ENCODE measurements at places on chromosomes 1 and 21.
A peak's percentile ranks its signal among the peaks of the same experiment; 100 is the strongest.

- peak; percentile 13 for DNase-seq
Measured at GRCh38 chr1:214427871-214428277, 123.5 kb downstream of the PTPN14 start.

DNA sequence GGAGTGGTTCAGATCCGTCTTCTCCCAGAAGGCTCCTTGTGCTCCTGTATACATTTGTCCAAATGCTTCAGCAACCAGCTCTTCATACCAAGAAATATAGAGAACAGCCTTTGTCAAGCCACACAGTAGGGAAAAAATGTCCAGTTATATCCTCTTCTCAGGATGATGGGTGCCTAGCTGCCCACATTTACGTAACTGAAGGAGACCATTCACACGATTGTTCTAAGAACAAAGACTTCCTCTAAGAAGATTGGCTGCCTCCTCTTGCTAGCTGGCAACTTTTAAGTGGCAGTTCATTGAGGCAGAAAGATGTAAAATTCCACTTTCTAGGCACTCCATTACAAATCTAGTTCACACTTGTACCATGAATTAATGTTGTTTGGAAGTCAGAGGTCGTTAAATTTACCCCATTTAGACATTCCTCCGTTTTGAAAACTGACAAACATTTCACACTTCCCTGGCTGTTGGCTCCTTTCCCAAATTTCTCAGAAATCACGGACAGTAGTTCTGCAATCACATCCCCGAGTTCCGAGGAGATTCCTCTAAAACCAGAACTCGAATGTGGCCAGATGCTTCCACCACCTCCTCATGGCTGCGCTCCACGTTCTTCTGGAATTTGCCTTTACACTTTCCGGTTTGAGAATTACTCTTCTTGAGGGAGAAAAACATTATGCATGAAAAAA is 45.6 kb upstream of the CSF1 start:
- DNase-seq = no peak

DNA sequence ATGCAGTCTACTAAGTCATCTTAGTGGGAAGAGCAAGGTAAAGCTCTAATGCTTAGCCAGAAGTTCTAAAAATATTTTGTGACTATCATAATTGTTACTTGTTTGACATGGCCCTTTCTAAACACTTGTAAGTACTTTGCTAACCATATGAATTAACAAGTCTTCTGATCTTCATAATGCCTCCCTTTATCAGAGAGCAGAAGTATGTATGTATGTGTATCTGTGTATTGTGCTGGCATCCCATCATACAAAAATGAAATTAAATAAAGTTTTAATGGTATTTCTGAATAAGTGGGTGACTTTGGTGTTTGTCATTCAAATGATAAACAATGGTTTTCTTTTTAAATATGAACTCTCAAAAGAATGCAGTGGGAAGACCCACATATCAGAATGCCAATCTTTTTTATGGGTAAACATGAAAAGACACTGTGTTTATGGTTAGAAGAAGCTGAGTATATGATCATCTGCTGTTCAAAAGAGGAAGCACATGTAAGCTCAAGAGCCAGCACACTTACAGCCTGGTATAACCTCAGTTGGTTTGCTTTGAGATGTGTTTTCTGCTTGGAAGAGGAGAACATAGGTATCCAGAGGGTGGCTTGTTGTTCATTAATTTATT is 159.6 kb downstream of the CLEC20A start:
- no peak for DNase-seq

GRCh38 chr1:53738205-53739108 is 507 bp downstream of the GLIS1 start:
- no peak for DNase-seq

- DNase-seq = no peak
Measured at GRCh38 chr1:233024199-233024598, 73.8 kb downstream of the NTPCR start.

- DNase-seq = no peak
Measured at GRCh38 chr1:236515443-236515958, 8.3 kb upstream of the LGALS8 start.

GRCh38 chr1:169259816-169260215 is 107.8 kb downstream of the NME7 start:
- no peak for DNase-seq

- no peak for DNase-seq
Measured at GRCh38 chr1:15692121-15692682, 8.1 kb downstream of the PLEKHM2 start.

- no peak for DNase-seq
Measured at GRCh38 chr21:36587388-36587787, 107.5 kb upstream of the CLDN14 start.

DNA sequence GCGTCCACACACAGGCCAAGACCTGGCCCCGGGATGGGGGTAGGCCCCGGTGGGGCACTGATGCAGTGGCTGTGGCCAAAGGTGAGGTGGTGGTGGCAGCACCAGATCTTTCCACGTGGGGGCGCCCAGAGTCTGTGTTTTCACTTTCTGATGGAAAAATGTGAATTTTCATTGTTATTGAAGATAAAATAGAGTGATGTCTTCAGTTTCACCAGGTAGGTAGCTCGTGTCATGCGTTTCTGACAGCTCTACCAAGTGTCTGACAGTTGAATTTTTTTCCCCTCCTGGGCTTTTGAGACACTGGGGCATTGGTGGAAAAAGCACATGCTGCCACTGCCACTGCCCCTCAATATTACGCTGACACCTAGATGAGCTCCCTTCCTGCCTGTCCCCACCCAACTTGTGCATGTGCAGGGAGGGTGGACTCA is 40.0 kb upstream of the MAGOH start:
- DNase-seq = peak; percentile 28

DNA sequence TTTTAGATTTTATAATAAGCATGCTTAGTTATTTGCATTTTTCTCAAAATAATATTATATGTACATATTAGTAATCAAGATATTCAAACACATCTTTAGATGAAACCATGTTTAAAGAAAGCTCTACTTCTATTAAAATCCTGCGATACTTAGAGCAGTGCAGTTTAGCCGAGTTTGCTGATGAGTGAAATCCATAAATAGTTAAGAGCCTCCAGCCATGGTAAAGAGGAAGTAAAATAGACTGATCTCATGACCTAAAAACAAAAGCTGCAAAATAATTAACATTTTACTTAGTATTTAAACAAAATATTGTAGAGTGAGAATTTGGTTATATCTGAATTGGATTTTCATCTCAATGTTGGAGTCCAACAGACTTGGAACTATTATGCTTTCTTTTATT is 147.4 kb upstream of the NRIP1 start:
- no peak for DNase-seq

- no peak for DNase-seq
Measured at GRCh38 chr1:56933606-56934005, 32.2 kb downstream of the C8B start.

- no peak for DNase-seq
Measured at GRCh38 chr1:92030656-92031107, 897 bp downstream of the EPHX4 start.

DNA sequence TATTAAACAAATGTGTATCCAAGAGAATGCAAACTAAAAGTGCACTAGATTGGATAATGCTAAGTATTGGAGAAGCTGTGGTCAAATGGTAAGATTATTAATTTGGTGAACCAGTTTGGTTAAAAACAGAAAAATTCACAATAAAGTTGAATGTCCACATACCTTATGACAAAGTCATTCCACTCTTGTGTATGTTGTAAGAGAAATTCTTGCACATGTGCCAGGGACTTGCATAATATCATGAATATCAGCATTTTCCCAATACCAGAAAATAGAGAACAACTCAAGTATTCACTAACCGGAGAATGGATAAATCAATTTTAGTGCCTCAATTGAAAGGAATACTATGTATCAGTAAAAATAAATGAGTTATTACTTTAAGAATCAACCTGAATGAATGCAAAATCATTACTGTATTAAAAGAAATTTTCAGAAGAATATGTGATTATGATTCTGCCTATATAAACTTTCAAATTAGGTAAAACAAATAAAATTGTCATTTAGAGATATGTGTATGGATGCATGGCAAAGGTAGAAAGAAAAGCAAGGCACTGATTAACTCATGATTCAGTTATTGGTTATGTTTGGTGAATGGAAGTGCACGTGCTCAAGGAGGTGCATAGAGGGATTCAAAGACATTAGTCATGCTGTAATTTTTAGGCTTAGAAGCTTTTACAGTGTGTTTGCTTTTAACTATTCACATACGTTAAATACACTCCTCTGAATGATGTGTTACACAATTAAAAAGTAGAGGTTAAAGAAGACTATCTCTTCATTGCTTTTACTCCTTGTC is 217.4 kb upstream of the KCNK2 start:
- DNase-seq = no peak

GRCh38 chr1:198677871-198678270 is 39.0 kb downstream of the PTPRC start:
- no peak for DNase-seq

- DNase-seq = no peak
Measured at GRCh38 chr1:162175379-162176081, 106.0 kb downstream of the NOS1AP start.

GRCh38 chr1:203360547-203361185 is 9.7 kb upstream of the FMOD start:
- DNase-seq = no peak

DNA sequence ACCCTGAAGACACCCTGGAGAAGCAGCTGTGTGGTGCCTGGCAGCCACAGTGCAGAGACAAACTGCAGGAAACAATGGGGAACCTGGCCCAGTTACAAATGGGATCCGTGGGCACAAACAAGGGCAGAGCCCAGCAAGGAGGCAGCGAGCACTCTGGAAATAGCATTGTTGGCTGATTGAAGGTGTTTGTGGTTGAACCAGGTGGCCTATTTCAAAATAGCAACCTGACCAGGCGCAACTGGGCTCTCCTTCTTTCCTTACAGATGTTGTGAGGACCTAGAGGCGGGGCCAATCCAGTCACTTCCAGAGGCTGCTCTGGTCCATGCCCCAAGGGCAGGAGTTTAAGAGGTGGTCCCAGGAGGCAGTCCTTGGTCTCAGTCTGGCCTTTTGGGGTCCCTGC is 21.7 kb upstream of the ZBTB21 start:
- no peak for DNase-seq

GRCh38 chr1:54227091-54227602 is 27.2 kb downstream of the MRPL37 start:
- no peak for DNase-seq

GRCh38 chr1:91889717-91890459 is 3.9 kb upstream of the TGFBR3 start:
- no peak for DNase-seq

- no peak for DNase-seq
Measured at GRCh38 chr1:217078078-217078690, 355.0 kb upstream of the ESRRG start.

- no peak for DNase-seq
Measured at GRCh38 chr1:168213349-168213748, 12.5 kb upstream of the SFT2D2 start.

- no peak for DNase-seq
Measured at GRCh38 chr1:204254031-204254661, 40.4 kb upstream of the GOLT1A start.

DNA sequence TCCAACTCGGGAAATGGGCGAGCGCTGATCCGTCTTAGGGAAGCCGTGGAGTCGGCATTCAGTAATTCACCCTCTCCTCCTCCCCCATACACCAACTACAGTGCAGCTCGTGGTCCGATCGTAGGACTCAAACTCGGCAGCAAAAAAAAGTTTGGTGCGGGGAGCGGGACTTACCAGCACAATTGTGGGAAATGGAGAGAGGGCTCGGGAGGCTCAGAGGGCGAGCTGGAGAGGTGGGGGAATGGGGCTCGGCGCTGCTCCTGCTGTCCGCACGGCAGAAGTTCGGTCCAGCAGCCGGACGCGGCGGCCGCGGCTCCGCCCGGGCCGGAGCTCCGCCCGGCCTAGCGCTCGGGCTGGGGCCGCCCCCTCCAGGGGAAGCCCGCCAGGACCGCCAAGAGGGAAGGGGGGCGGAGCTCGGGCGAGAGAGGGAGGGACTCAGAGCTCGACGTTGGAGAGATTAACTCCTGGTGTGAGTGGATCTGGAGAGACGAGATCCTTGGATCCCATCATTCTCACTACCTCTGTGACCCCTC is 676 bp upstream of the PIAS3 start:
- peak; percentile 48 for DNase-seq

GRCh38 chr1:92484472-92485380 is 2.0 kb downstream of the GFI1 start:
- DNase-seq = no peak

DNA sequence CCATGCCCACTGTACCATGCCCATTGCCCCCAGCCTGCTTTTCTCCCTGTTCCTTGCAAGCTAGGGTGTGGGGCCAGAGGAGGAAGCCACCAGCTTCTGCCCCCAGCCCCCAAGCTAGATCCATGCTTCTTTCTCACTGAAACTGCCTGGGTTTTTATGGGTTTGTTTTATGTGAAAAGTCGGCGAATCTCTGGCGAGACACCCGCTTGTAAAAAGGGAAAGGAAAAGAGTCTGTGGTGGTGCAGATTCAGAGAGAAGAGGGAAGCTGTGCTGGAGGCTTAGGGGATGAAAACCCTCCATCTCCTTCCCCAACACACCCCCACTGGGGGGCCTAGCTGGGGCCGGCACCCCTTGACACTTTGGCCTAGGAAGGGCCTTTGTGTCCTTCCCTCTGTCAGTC is 26.2 kb downstream of the GRHL3 start:
- DNase-seq = no peak

DNA sequence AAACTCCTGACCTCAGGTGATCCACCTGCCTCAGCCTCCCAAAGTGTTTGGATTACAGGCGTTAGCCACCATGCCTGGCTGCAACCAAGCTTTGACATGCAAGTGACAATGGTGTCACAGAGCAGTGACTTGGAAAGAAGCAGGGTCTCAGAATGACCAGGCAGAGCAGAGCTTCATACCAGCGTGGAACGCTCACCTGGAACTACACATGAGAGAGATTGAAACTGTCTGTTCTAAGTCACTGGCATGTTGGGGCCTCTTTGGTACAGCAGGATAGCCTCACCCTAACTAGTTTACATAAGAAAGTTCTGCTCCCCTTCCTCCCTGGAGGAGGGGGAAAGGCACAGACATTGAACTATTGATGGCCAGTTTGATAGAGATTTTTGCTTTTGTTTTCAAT is 47.5 kb upstream of the ITPKB start:
- no peak for DNase-seq

DNA sequence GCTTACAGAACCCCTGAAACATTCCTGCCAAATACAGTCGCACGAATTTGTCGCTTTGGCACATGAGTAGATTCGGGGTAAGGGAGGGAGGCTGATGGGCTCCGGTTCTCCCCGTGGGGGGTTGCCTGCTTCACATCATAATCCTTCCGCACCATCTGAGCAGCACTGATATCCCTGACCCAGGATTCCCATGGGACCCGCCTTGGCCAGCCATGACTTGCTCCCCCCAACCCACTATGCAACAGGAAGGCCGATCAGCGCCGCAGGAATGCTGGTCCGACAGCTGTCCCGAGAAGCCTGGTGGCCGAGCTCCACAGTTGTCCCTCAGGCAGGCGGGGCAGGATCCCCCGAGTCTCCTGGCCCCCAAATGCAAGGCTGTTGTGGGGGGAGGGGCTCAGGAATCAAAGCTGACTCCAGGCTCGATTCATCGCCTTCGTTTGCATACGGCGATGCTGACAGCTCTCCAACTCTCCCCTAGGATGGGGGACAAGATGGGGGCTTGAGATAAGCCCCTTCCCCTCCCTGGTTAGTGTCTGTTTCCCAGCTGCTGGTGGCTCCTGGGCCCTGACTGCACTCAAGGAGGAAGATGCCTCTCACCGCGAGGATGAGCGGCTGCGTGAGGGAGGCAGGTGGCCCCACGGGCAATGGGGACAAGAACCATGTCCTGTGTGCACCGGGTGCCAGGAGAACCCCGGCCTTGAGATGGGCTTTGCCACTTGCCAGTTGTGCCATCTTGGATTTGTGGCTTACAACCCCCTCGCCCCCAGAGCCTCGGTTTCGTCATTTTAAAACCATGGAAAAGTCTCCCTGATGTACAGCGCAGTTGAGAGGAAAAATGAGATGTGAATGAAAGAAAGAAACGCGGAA is 9.3 kb downstream of the DRAXIN start:
- no peak for DNase-seq

Measured in stimulated activated CD8-positive, alpha-beta memory T cell treated with anti-CD3 and anti-CD28 coated beads, Interleukin-4, amount 100 ng/mL, for 4 hours (primary cell).